AG09319 (cell line): ENCODE measurements at places on chromosomes 1 and 21.

- no peak for DNase-seq
Observed at GRCh38 chr1:108706643-108707042, 6.1 kb upstream of the FNDC7 start.

- DNase-seq = no peak
Observed at GRCh38 chr21:38842079-38842478, 36.4 kb downstream of the ETS2 start.

- no peak for DNase-seq
Observed at GRCh38 chr1:63319046-63320021, 3.0 kb upstream of the FOXD3 start.

DNA sequence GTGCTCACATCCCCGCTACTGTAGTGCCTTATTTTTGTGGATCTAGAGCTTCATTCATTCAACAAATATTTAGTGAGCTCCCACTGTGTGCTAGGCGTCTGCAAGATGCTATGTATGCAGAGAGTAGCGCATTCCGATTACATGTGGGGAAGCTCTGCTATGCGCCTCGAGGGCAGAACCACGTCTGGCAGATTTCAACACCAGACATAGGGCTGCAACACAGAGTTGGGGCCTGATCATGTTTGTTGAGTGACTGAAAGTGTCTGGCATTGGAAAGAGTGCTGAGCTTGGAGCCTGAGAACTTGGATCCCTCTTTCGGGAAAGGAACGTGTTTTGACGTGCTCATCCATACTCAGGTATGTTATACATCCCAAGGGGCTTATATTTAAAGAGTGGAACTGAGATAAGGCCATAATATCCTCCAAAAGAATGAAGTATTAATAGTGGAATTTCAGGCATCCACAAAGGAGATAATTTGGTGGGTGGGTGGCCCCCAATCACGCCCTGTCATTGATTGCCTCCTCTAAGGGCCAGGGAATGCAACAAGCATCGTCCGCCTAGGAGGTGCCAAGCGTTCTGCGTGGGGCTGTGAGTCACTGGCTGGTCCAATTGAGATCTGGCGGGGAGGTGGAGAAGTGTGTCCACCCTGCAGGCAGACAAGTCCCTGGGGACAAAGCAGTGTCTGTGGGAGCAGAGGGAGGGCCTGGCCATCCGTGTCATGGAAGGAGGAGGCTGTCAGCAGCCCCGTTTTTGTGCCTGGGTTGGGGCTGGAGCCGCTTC is 62.8 kb upstream of the ZBTB40 start:
- DNase-seq = no peak

DNA sequence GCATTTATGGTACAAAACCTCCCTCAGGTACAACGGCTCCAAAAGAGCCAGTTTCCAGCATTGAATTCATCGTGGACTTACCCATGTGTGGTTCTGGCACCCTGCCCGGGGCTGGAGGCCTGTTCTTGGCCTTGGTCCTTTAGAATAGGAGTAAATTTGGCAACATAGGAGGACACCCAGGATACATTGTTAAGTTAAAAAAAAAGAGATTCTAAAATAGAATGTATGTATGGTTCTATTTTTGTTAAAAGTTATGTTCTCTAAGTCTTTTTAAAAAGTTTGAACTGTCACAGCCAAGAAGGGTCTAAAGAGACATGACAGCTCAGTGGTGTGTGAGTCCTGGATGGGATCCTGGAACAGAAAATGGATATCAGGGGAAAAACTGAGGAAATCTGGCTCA is 25.9 kb downstream of the EPHX1 start:
- no peak for DNase-seq
